ENCODE measurements at places on chromosomes 3 and 15. TPM values are rescaled to one million over a fixed set of nuclear protein-coding genes. Genes with fewer than 3 reads are reported as not detected.

- peak; percentile 12 for DNase-seq
These were observed 28.3 kb downstream of the CCDC32 start for GRCh38 chr15:40536501-40536900.

DNA sequence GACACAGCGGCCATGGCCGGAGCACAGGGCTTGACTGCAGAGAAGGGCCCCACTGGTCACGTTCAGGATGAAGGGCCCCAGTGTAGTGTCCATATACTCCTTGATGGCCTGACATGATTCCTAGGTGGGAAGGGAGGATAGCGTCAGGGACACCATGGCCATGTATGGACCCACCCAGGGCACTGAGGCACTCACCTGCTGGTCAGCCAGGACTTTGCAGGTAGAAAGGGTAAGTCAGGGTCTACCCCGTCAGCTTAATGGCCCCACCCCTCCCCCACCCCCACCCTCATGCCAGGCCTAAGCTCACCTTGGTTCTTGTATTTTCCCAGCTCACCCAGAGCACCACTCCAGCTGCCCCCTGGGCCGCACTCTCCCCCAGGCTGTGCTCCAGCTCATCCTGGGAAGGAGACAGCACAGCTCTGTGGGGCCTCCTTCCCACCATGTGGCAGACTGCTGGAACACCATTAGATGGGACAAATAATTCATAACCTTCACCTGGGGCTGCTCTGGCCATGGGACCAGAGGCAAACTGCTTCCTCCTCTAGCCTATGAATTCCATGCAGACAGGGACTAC is 1.6 kb upstream of the HYAL3 start:
- no peak for DNase-seq

DNA sequence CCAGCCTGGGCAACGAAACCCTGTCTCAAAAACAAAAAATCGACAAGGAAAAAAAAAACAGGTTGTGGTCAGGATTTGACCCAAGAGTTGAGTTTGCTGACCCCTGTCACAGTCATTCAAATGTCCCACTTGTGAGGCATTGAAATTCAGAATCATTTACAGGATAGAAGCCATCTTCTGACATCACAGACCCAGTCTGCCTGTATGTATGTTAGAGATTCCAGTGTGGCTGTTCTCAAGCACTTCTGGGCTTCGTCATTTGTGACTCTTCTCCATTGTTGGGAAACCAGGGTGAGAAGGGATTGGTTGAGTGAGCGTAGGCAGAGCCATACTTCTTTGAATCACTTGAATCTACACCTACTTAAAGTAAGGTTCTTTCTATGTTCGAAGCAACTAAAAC is 57.1 kb downstream of the LMLN start:
- no peak for DNase-seq

DNA sequence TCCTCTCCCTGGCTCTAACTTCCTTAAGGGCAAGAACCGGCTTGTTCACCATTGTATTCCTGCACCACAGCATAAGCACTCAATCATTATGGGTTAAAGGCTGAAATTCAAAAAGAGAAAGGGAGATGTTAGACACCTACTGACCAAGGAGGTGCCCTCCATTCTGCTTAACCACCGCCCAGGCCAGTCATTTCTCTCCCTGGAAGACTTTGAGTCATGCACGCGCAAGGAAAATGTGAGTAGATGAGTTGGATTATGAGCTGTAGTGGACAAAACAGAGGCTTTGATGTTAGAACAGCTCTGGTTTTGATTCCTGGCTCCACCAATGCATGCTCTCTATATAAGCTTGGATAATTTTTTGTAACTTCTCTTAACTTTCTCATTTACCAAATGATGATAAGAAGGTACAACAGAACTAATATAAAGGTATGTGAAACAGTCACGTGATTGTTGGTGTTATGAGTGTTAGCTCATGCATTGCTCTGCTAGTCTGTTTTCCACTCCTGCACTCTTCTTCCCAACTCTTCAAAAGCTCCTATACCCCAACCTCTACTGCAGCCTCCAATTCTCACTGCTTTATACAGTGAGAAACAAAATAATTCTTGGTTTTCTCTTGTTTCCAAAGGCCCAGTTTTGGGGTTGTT is 148.4 kb upstream of the ATP11B start:
- no peak for DNase-seq

GRCh38 chr3:97960551-97960950 is 11.7 kb downstream of the RIOX2 start:
- DNase-seq = no peak

- no peak for DNase-seq
These were observed 10.5 kb downstream of the DPH6 start for GRCh38 chr15:35535365-35535916.

DNA sequence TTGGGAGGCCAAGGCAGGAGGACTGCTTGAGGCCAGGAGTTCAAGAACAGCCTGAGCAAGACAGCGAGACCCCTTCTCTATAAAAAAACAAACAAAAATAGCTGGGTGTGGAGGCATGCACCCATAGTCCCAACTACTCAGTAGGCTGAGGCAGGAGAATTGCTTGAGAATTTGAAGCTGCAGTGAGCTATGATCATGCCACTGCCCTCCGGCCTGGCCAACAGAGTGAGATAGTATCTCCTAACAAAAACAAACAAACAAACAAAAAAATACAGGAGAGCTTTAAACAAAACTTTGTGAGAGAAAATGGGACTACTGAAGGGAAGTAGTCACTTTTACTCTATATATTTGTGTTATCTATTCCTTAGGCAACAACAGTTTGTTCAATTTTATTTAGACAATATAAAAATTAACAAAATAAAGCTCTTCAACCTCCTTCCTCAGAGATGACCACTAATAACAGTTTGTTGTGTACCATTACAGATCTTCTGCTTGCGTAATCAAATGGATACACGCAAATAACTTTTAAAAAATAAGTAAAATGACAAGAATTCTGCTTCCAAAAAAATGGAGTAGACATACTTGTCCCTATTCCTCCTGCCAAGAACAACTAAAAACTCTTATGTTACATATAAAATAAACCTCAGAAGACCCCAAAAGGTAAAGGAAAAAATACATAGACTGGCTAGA is 17.4 kb downstream of the PHC3 start:
- DNase-seq = no peak

- DNase-seq = no peak
These were observed 675 bp downstream of the BRPF1 start for GRCh38 chr3:9732080-9732739.

DNA sequence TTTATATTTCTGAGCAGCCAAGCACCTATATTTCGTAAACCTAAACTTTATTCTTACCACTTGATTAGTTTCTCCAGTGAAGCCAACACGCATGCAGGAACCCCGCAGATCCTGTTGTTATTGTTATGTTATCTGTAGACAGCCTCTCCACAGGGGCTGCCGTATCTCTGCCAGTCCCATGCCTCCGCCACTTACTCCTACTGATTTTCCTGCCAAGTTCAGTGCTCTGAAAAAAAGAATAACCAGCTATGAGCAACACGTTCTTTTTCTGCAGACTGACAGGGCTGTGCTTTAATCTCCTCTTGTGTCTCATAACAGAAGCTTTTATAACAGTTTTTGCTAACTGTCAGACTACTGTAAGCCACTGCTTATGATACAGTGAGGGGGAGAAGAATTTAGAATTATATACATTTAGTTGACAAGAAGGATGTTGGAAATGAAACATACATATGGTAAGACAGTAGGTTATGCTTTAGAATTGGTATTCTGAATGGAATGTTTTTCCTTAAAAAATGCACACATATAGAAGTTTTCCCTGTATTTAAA is 347.4 kb downstream of the SI start:
- no peak for DNase-seq

- no peak for DNase-seq
These were observed 15.8 kb downstream of the ESYT3 start for GRCh38 chr3:138450181-138450580.

DNA sequence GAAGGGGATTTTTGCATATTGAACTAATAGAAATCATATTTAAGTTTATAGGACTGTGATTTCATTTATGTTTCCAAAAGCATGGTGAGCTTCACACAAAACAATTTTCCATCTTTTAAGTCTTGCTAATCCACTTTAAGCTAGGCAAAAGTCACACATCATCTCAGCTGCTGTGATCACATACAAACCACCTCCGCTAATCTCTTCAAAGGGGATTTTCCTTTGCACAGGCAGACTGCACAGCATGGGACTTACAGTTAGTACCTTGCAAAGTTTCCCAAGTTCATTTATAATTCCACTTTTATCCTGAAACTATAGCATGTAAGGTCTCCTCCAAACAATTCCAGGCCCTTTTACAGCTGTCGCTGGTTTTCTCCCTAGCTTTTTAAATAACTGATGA is 225.1 kb upstream of the CNTN3 start:
- no peak for DNase-seq

DNA sequence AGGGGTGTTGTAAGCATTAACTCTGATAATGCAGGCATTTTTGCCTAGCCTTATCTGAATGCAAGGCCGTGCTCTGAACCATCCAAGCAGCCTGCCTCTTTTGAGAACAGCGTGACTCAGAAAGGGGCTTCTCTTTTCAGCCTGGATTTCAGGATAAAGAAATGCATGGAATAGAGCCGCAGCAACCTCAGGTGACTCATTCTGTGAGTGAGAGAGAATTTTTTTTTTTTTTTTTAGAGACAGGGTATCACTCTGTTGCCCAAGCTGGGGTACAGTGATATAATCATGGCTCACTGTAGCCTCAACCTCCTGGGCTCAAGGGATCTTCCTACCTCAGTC is 20.6 kb upstream of the PDE8A start:
- no peak for DNase-seq

DNA sequence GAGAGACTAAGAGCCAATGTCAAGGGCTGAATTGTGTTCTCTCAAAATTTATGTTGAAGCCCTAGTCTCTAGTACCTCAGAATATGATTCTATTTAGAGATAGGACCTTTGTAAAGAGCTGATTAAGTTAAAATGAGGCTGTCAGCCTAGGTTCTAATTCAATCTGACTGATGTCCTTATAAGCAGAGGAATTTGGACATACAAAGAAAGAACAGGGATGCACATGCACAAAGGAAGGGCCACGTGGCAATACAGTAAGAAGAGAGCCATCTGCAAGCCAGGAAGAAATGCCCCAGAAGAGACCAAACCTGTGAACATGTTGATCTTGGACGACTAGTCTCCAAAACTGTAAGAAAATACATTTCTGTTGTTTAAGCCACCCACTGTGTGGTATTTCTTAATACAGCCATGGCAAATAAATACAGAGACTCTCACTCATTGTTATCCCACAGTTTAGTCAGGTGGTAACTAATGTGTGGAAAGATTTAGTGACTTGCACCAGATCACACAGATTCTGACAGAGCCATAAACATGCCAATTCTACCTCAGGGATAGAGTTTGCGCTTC is 652.2 kb downstream of the NAALADL2 start:
- no peak for DNase-seq

- DNase-seq = no peak
These were observed 14.7 kb downstream of the MAP2K1 start for GRCh38 chr15:66401130-66402021.

DNA sequence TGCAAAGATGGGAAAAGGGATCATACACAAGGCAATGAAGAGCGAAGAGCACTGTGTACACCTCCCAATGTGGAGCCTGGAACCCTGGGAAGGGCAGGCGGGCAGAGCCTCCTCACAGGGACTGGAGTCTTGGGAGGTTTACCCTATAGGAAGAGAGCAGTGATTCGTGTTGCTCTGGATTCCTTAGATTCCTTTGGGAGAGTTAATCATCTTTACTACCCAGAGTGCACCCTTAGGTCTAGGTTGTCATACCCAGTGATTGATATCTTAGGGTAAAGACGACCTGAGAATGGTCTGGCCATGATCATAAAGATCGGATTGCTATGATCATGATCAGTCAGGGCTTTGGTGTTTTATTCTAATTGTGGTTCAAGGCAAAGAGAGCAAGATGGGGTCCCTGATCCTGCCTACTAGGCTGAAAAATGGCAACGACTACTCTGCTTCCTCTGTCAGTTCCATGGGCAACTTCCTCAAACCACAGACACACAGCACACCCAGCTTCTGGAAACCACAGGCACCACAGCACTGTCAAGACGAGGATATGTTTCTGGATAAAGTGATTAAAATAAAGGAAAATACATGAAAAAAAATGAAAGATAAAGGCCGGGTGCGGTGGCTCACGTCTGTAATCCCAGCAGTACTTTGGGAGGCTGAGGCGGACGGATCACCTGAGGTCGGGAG is 20.4 kb upstream of the MAP6D1 start:
- no peak for DNase-seq

GRCh38 chr3:133893683-133894352 is 1.9 kb downstream of the RAB6B start:
- DNase-seq = no peak

GRCh38 chr3:67033079-67033478 is 35.0 kb downstream of the KBTBD8 start:
- DNase-seq = no peak

GRCh38 chr3:197591816-197592215 is 36.0 kb upstream of the BDH1 start:
- no peak for DNase-seq

DNA sequence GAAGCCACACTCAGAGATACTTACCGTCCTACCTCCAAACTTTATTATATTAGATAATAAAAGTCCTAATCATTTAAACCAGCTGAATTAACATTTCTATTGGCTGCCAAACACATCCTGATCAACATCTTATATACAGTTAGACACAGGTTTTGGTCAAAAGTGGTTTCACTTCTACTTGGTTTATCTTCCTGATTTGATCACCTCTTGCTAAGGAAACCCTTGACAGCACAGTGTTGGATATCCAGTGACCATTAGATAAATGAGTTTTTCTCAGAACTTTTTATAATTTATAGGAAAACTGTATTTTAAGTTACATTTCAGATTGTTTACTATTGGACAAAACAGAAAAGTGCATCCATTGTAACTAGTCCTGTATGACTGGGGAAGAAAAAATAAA is 198.4 kb upstream of the NR2F2 start:
- no peak for DNase-seq

DNA sequence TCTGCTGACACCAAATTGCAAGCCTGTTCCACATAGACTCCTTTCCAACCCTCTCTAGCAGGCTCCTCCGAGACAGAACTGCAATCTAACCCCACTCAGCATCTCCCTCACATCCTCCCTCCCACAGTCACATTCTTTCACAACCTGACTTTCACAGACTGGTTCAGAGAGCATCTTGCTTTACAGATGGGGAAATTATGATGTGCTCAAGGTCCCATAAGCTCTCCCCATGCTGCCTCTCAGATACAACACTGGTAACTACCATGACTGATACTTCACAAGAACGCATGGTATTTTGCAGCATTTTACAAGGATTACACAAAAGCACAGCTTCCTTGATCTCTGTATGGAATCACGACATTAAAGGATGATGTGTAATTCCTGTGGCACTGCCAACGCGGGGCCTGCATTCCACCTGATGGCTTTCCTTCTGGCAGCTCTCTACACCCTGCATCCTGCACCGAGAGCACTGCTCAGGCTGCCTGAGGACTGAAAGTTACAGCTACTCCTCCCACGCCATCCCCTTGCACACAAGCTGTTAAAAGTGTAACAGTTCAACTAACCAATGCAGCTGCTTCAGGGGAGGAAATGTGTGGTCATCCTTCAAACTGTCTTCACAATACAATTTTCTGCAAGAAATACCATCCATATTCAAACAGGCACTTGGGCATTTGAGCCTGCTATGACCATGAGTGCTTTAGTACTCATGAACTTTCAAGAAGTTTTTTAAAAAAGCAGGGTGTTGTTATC is 27.6 kb downstream of the TBC1D2B start:
- DNase-seq = no peak

- no peak for DNase-seq
These were observed 312.9 kb downstream of the NTRK3 start for GRCh38 chr15:87943626-87944025.

GRCh38 chr3:50164984-50165909 is 10.1 kb downstream of the SEMA3F start:
- no peak for DNase-seq

The WNT5A gene
- 42.5 TPM for polyA plus RNA-seq

The GRIP2 gene
- 1.7 TPM for polyA plus RNA-seq

The HRG gene
- polyA plus RNA-seq = 2.0 TPM

The C3orf20 gene
- polyA plus RNA-seq = 0.32 TPM

The GADL1 gene
- polyA plus RNA-seq = 5.1 TPM

The GOLGA8M gene
- polyA plus RNA-seq = 4.5 TPM

Measured in left kidney (tissue), 8 donors.